Right ventricle myocardium superior (tissue), 1 donor: ENCODE measurements at places on chromosomes 11 and 22. TPM values are rescaled to one million over a fixed set of nuclear protein-coding genes. Genes with fewer than 3 reads are reported as not detected.

- no peak for DNase-seq
Observed at GRCh38 chr11:78732246-78732645, 157.6 kb upstream of the NARS2 start.

Gene NEFH
- total RNA-seq = 0.16 TPM

DNA sequence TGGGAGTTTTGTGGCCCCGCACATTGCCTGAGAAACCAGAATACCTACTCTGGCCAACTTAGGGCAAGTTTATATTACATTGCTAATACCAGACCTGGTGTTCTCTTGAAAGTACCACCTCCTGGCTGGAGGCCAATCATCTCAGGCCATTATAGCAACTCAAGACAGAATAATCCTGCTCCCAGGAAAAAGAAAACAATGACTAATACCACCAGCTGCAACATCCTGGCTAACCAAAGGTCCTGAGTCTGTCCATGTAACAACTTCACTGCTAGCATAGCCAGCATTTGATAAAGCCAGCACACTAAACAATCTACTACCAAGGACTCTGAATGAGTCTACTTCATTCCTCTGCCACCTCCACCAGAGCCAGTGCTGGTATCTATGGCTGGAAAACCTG is 1298.7 kb upstream of the CNTN5 start:
- no peak for DNase-seq

Gene FGF4
- not detected for total RNA-seq

Gene AIFM3
- 0.67 TPM for total RNA-seq

DNA sequence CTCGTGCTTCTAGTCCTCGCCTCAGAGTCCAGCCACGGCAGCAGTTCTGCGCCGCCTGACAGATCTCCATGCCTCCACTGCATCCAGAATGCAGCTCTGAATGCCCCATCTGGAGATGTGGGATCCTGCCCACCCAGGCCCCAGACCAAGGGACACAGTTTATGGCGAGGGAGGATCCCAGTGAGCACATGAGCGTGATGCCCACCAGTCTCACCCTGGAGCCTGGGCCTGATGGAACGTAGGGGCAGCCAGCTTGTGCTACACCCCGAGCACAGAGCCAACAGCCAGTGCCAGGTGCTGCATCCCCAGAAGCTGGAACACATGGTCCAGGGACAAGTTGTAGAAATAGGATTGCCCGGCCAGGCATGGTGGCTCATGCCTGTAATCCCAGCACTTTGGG is 10.4 kb downstream of the IGLL1 start:
- no peak for DNase-seq

GRCh38 chr11:59802639-59803176 is 7.9 kb downstream of the MRPL16 start:
- DNase-seq = no peak

DNA sequence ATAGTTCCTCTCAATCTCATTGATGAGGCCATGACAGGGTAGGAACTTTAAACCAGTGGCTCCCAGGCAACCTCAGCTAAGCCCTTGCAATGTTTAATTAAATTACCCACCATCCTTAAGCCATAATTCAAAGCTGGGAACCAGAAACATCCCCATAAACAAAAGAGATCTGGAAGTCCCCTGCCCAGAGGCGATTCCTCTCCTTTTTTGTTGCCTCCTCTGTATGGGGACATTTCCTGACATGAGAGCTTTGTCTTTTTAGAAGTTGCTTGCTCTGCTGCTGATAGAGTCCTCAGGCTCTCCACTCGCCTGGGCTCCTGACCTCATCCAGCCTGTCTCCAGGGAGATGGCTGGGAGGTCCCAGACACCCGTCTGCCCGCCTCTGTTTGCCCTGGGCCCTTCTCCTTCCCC is 3.2 kb downstream of the DTX4 start:
- DNase-seq = no peak

- DNase-seq = no peak
Observed at GRCh38 chr11:134592391-134592990, 180.4 kb upstream of the B3GAT1 start.

DNA sequence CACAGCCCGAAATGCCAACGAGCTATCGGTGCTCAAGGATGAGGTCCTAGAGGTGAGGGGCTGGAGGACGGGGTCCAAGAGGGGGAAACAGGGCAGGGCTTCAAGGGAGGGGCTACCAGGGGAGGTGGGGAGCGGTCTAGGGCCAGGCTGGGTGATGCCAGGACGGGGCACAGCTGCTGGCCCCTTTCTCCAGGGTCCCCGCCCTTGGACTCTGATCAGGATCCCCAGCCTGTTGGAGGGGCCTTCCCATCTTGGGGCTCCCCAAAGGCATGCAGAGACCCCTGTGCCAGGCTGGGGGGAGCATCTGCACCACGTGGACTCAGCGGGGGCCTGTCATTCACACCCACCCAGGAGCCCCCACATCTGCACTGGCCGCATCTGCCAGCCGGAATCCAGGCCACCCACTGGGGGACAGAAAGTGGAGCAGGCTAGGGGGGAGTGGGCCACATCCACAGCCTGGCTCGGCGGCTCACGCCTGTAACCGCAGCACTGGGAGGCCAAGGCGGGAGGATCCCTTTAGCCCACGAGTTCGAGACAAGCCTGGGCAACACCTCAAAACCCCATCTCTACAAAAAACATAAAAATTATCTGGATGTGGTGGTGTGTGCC is 18.9 kb downstream of the EPS8L2 start:
- DNase-seq = no peak

GRCh38 chr11:120074076-120074475 is 63.8 kb downstream of the TRIM29 start:
- DNase-seq = no peak

- no peak for DNase-seq
Observed at GRCh38 chr11:69203901-69204245, 48.1 kb downstream of the SMIM38 start.

Gene B3GAT1
- total RNA-seq = 0.11 TPM

DNA sequence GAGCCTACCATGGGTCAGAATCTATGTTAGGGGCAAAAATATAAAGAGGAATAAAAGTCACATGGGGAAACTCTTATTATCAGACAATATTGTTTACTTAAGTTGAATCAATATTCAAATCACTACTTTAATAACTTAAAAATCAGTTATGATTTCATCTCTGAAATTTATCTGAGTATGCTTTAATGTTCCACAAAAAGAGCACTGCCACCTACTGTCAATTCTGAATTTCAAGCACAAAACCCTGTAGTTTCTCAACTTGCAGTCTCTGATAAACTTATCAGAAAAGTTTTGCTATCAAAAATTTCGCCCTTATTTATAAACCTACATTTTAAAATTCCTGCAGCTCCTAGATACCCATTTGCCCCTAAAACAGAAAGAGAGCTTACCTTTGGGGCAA is 47.3 kb downstream of the RDX start:
- no peak for DNase-seq

- DNase-seq = no peak
Observed at GRCh38 chr22:42283278-42284201, 13.1 kb upstream of the TCF20 start.

- no peak for DNase-seq
Observed at GRCh38 chr22:43515902-43516301, 104.1 kb downstream of the MPPED1 start.

Gene SGSM1
- 9.2 TPM for total RNA-seq

Gene C11orf21
- total RNA-seq = 43.6 TPM

- no peak for DNase-seq
Observed at GRCh38 chr11:121194731-121195596, 93.9 kb downstream of the TECTA start.

Gene CRYBA4
- total RNA-seq = not detected

DNA sequence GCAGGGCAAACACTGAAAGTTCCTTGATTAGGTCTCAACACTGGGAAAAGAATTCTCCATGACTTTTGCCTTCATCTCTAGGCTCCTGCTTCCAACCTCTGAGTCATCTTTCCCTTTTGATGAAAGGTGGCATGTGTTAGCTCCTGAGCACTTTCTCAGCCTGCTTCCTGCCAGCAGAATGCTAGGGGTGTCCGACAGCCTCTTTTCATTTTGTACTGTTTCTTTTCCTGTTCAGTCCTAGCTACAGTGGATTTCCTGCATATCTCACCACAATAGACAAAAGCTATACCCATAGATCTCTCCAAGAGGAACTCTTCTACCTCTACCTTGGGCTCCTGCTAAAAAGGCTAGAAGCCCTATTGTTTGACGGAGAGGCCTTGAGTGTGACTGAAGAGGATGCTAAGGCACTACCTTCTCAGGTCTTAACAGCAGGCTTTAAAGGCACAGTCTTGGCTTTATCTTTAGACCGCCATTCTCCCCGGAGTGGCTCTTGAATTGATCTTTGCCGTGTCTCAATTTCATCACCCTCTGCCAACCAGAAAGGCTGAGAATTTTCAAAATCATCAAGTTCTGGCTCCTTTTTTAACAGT is 145.5 kb downstream of the RBFOX2 start:
- DNase-seq = no peak

- no peak for DNase-seq
Observed at GRCh38 chr11:131773626-131774025, 403.2 kb downstream of the NTM start.
